ENCODE measurements at places on chromosomes 3 and 15.

DNA sequence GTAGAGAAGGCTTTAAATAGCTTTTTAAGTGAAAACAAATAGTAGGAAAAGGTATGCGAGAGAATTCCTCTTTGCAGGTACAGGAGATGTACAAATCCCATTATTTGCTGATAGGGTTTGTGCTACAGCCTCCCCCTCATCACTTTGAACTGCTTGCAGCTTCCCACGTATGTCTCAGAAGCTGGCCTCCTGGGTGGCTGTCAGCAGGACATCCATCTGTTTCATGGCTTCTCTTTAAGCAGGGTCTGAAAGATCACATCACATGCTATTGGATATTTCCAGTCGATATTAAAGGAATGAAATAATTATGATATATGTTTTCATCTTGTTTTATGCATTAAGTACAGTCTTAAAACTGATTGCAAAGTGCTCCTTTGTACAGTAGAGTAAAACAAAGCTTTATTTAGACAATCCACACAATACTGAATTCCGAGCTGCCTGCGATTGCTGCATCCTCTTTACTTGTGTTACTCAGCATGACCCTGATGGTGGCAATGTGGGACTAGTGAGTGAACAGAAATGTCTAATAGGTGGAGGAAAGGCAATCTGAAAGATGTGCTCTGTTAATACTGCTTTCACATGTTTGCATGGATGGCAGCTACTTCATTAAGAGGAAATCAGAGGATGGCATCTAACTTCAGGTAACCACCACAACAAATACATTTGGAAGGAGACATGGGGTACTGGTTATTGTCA, 930.6 kb upstream of the SEMA6D start:
- DNase-seq, result no peak

DNA sequence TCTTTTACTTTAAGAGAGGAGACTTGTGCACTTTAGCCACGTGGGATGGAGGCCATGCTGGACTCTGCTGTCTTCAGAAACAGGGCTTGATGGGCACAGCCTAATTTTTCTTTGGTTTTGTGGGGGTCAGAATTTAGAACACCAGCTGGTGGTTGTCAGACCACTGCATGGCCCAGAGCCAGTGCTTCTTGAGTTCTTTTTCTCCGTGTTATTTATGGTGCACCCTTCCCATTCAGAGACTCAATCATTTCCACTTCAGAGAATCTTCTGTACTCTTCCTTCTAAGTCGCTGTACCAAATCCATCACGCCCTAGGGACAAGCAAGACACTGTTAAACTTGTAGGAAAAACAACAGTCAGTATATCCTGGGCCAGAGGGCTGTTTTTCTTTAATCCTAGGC, 20.1 kb downstream of the PRR23A start:
- no peak for DNase-seq

GRCh38 chr3:449711-450110, 253.1 kb downstream of the CHL1 start:
- DNase-seq, result no peak

- peak; percentile 11 for DNase-seq
Observed at GRCh38 chr3:135929670-135930069, 35.9 kb upstream of the PPP2R3A start.

DNA sequence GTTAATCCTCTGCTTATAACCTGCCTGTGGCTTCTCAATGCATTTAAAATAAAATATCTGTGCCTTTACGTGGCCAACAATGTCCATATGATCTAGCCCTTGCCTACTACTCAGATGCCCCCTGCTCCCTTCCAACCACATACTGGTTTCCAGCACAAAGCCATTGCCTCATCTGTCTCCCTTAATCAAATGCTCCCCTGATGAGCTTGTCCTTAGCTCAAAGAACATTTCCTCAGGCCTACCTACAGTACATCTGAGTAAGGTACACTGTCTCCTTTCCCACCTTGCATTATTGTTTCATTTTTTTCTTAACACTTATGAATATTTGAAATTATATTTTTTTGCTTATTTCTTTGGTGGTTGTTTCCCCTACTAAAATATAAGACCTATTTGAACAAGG, 5.9 kb upstream of the TSC22D2 start:
- no peak for DNase-seq

- no peak for DNase-seq
Observed at GRCh38 chr3:149990423-149990948, 19.8 kb upstream of the PFN2 start.

GRCh38 chr15:62469478-62469873, 304.4 kb upstream of the C2CD4B start:
- DNase-seq, result no peak
